Activated CD8-positive, alpha-beta memory T cell treated with anti-CD3 and anti-CD28 coated beads for 1 hour (primary cell): ENCODE measurements at places on chromosomes 1 and 21.

- DNase-seq, result no peak
Measured at GRCh38 chr1:197599789-197600188, 175.5 kb downstream of the DENND1B start.

GRCh38 chr1:219563568-219563967 lies 49.3 kb downstream of the ZC3H11B start:
- no peak for DNase-seq

- DNase-seq, result no peak
Measured at GRCh38 chr1:188004849-188005248, 1176.1 kb downstream of the PLA2G4A start.

GRCh38 chr1:110928191-110928590 lies 35.5 kb downstream of the LRIF1 start:
- no peak for DNase-seq

GRCh38 chr1:228510101-228510802 lies 23.1 kb downstream of the RNF187 start:
- DNase-seq, result no peak

DNA sequence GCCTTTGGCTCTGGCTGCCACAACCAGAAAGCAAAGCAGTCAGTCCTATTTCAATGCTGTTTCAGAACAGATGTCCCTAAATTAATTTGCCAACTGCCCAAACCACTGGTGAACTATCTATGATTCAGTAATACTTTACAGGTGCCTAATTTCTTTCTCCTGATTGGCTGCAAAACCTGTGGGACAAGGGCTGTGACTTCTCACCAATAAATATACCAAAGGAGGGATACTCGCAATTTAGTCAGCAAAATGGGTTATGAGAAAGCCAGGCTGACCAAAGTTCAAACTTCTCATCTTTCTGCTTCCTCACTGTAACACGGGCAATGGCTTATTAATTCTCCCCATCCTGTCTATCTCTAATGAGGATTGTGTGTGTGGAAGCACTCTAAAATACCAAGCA lies 12.8 kb downstream of the GPN2 start:
- no peak for DNase-seq
